SK-N-DZ (cell line): ENCODE measurements at places on chromosomes 2 and 18.
A peak's percentile ranks its signal among the peaks of the same experiment; 100 is the strongest.

DNA sequence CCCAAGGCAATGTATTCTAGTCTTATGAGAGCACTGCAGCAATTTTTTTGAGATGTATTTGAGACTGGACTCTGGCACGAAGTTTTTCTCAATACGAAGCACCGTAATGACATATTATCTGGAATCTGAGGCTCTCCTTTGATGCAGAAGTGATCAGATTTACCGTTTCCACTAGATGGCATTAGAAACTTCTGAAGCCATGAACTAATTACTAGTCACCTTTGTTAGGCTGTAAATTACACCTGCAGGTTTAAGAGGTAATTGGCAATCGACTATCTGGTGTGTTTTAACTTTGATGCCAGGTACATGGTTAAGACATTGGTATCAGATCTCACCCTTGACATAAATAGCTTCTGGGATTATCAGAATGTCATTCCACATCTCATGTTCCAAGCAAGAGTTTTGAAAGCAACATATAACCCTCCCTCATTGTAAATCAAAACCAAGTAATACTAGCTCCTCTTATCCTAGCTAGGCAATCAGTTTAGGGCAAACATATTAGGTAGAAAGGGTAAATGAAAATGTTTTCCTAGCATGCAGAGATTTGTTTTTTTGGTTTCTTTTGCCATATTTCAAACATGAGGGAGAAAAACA lies 254.6 kb upstream of the SPRED2 start:
- DNase-seq = peak; percentile 15

DNA sequence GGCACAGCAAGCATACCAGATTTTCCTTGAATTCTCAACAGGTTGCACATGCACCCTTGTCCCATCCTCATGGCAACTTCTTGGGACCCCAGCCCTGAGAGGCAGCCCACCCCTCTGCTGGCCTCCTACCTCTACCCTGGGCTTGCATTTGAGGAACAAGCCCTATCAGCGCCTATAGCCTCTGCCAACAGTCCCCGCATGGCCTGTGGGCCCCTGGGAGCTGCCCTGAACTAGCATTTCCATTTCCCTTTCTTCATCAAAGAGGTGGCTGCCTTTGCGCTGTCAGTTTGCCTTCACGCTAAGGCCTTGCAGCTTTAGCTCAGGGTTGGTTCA lies 5.4 kb upstream of the ZAP70 start:
- no peak for DNase-seq

DNA sequence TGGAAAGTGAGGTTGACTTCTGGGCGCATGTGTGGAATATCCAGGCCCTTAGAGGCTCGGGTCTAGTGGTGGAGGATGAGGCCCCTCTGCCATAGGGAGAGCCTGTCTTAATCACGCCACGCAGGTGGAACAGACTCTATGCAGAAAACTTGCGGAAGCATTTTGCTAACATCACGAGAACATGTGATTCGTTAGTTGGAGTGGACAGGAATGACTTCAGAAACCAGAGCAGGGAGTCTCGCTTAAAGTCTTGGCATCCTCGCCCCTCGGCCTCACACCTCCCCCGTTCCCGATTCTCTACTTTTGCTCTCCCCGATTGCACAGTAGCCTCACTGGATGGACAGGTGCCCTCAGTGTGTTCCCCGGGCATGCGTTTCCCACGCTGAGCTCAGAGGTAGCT lies 333.4 kb downstream of the GBX2 start:
- DNase-seq = no peak

- no peak for DNase-seq
Measured at GRCh38 chr2:69081001-69081580, 68.1 kb downstream of the ANTXR1 start.

DNA sequence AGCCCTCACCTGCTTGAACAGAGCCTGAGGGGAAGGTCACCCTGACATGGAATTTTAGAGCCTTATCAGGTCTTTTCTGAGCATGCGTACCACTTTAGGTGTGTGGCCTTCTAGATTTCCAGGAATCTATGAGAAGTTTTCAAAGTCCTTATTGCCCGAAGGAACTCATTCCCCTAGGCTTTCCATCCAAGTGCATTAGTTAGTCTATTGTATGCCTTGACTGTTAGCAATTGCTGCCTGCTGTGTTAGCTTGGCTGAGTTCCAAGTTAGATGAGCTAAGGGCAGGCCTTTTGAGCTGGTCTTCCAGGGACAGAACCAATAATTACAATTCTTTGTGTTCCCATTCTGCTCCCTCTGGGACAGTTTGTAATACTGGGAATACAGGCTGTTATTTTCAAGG lies 30.8 kb upstream of the PUM2 start:
- DNase-seq = no peak

GRCh38 chr2:25063876-25064660 lies 22.2 kb downstream of the EFR3B start:
- no peak for DNase-seq

DNA sequence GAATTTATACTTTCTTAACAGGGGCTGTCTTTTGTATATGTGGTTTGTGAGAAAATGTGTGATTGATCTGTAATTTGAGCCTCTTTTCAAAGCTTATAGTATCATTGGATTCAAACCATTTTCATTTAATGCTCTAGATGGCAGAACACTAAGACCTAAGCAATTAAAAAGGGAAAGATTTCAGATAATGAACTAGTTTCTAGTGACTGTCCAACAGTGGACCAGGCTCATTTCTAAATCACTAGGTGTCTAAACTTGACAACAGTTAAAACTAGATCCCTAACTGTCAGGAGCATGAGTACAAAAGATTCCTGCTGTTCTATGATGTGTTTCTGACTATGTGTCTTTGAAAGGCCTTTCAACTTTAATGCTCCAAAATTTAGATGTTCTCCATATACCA lies 54.6 kb downstream of the ANKRD44 start:
- no peak for DNase-seq

GRCh38 chr18:8625461-8626092 lies 16.3 kb downstream of the RAB12 start:
- DNase-seq = peak; percentile 38

GRCh38 chr2:65430603-65431420 lies 1.6 kb downstream of the SPRED2 start:
- peak; percentile 89 for DNase-seq

- DNase-seq = no peak
Measured at GRCh38 chr18:36132756-36133155, 3.1 kb downstream of the ELP2 start.

GRCh38 chr2:54680397-54681041 lies 42.9 kb upstream of the EML6 start:
- peak; percentile 35 for DNase-seq

DNA sequence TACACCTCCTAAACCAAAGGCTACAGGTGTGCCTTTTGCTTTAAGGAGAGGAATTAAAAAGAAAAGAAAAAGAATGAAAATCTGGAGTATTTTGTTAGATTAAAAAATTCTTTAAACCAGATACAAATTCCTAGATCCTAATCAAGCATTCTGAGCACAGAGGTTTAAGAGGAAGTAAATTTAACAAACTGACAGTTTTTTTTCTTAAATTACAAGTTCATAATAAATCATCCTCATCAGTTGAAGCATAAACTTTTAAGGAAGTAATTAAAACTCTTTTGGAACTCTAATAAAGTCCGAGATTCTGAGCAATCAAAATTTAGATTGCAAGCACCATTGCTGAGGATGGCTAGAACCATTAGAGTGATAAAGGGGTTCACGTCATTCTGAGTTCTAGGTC lies 75.1 kb downstream of the POLE4 start:
- DNase-seq = no peak

GRCh38 chr18:49890041-49890440 lies 76.7 kb upstream of the ACAA2 start:
- no peak for DNase-seq
